Stimulated activated naive CD8-positive, alpha-beta T cell treated with anti-CD3 and anti-CD28 coated beads, Interleukin-15, Interleukin-2, amounts not matched to agents 100 U/mL and 50 U/mL, for 24 hours (primary cell): ENCODE measurements at places on chromosomes 16 and 17.

DNA sequence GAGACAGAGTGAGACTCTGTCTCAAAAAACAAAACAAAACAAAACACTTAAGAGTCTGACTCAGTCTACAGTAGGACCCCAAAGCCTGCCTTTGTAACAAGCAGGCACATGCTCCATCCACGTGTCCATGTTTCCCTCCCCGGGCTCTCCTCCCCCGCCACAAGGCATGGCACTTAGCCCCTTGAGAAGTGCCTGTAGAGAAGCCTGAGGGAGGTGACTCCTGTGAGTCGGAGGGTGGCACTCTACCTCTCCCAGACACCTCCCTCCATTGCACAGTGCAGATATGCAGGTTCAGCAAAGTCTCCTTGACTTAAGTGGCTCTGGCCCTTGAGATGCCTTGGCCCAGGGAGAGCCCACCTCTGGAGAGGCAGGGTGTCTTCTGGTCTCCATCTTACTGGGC lies 6.8 kb downstream of the FHOD1 start:
- DNase-seq: no peak

DNA sequence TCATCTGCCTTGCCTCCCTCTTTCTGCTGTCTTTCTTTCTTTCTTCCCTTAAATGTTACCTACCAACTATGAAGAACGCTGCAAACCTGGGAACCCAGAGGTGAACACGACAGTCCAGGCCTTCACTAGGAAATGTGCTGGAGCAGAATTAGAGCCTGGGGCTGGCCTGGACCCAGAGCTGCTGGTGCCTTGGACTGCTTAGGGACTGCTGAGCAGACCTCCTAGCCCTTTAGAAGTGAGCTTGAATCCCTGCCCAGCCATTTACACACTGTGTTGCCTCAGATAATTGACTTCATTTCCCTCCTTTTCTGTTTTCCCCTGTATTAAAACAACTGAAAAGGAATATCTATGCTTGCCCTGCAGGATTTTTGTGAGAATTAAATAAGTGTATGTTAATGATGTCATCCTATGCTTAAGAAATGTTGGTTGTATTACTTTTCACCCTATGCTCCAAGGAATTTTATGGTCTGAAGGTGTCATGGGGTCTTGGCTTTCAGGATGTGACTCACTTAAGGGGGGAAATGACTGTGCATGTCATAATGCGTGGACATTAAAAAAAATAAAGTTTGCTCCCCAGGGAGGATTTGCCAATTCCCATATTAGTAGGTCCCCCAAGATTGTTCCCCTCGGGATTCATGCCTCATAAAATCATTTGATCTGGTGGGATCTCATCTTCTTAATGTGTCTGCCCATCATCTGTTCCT lies 11.5 kb downstream of the CDH13 start:
- no peak for DNase-seq

GRCh38 chr16:85407-85782 lies 7.4 kb downstream of the MPG start:
- DNase-seq: no peak

DNA sequence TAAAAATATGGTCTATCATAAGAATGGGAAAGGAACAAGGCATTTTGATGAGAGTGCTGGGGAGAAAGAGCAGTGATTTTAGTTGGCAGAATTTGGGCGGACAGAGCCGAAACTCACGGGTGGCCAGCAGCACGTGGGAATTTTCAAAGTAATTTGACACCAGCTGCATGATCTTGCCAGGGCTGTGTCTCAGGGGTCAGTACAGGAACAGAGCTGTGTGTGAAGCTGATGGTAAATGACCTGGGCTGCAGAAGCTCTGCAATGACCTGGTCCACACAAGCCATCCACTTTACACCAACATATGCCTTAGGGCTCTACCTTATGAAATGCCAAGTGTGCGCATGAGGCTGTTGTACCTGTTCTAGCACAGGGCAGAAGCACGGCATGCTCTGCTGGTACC lies 112.0 kb downstream of the ZFHX3 start:
- DNase-seq: no peak

- DNase-seq: peak; percentile 83
These were observed at the start of gene KIFC3 for GRCh38 chr16:57802341-57803133. KIFC3 (minus strand) TSS chr16:57802491; CDS start chr16:57798243, 4,248 bp downstream.

- no peak for DNase-seq
These were observed 14.1 kb downstream of the PRMT7 start for GRCh38 chr16:68324780-68325357.

GRCh38 chr16:1639860-1640259 lies 27.7 kb downstream of the CRAMP1 start:
- DNase-seq: no peak

- no peak for DNase-seq
These were observed 4.8 kb downstream of the ZNF500 start for GRCh38 chr16:4762205-4762604.

DNA sequence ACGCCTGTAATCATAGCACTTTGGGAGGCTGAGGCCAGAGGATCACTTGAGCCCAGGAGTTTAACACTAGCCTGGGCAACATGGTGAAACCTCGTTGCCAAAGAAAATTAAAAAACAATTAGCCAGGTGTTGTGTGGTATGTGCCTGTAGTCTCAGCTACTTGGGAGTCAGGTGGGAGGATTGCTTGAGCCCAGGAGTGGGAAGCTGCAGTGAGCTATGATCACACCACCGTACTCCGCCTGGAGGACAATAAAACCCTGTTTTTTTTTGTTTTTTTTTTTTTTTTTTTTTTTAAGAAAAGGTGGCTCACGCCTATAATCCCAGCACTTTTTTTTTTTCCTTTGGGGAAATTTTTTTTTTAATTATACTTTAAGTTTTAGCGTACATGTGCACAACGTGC lies 26.1 kb downstream of the RAP1GAP2 start:
- DNase-seq: no peak

DNA sequence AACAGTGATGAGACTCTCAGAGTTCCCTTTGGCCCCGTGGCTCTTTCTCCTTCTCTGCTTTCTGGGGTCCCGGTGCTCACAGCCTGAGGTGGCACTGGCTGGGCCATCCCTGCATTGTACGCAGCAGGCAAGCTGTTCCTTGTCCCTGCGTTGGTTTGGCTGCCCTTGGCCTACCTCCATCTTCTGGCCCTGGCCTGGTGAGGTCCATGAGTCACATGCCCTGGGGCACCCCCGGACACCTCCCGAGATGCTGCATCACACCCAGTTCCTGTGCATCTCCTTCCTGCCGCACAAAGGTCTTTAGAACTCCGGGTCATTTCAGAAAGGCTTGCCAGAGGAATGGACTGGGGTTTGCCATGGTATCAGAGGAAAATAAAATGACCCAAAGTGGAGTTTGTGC lies 9.5 kb downstream of the SULT1A2 start:
- no peak for DNase-seq

- DNase-seq: no peak
These were observed 1.8 kb downstream of the CCL5 start for GRCh38 chr17:35878361-35878760.

DNA sequence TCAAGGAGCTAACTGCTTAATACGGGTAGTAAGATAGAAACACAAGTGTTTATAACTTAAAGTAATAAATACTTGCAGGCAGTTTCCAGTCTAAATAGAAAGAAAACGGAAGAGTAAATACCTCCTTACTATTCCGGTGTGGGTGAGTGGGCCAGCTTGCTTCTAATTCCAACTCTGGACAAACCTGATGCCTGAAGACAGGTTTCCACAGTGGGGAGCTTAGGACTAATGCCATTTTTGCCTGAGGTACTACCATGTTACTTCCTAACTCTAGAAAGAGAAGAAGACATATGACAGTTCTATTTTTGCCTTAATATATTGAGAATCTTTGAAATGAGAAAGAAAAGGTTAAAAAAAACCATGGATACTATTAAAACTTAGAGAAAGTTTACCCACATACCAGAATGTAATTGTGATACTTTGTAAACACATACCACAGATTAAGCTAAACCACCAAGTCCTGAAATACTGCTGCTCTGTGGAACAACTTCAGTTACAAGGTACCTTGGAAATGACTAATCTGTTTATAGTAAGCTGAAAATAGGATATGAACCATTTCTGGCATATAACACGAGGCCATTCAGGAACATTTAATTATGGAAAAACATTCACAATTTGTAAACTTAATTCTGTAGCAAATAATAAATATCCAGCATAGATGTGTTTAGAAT lies 70.2 kb downstream of the ZZEF1 start:
- DNase-seq: no peak

- no peak for DNase-seq
These were observed 6.7 kb downstream of the ABCA3 start for GRCh38 chr16:2333772-2334379.

DNA sequence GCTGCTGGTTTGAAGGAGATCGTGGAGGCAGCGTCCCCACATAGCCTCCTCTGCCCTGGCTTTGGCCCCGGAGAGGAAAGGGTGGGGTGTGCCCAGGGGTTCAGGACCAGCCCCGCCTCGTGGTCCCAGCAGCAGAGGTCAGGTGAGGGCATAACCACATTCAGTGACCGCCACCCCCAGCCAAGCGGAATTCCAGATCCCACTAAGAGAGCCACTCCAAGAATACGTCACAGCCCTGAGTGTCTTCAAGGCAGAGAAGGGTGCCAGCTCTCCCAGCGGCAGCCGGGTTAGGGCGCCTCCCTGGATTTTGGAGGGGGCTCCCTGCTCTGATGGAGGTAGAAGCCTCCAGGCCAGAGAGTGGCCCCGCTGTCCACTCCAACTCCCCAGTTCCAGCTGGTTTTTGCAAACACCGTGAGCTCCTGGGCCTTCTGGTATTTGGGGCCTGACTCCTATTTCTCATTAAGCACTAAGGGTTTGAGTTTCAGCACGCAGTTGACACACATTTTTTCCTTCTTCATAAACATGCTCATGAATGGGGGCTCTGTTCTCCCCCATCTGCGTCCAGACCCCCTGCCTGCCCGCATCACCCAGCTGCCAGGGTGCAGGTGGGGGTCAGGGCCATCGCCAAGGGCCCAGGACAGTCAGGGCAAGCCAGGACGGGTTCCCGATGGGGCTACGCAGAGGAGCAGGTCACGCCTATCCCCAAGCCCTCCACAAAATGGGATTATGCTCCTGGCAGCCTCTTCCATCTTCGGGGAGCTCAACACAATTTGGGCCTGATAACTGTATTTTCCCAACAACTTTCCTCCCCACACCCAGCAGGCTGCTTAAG lies 98.4 kb upstream of the PLCG2 start:
- no peak for DNase-seq

DNA sequence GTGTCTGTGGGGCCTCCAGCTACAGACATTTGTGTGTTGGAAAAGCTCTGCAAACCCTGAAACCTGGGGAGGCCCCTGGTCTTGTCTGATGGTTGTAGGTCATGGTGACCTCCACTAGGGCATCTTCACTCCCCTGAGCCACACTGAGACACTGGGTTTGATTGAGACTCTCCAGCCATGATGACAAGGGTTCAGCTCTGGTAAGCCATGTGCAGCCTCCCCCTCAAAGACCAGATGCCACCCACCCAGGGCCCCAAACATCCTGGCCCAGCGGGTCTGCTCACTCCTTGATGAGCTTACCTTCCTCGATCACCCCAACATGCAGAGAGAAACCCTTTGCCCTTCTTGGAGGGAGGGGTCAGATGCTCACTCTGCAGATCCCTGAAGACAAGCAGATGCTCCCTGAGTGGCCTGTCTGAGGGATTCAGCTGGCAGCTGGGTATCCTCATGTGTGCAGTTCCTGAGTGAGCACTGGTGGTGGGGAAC lies 101.6 kb downstream of the METRNL start:
- peak; percentile 2 for DNase-seq

DNA sequence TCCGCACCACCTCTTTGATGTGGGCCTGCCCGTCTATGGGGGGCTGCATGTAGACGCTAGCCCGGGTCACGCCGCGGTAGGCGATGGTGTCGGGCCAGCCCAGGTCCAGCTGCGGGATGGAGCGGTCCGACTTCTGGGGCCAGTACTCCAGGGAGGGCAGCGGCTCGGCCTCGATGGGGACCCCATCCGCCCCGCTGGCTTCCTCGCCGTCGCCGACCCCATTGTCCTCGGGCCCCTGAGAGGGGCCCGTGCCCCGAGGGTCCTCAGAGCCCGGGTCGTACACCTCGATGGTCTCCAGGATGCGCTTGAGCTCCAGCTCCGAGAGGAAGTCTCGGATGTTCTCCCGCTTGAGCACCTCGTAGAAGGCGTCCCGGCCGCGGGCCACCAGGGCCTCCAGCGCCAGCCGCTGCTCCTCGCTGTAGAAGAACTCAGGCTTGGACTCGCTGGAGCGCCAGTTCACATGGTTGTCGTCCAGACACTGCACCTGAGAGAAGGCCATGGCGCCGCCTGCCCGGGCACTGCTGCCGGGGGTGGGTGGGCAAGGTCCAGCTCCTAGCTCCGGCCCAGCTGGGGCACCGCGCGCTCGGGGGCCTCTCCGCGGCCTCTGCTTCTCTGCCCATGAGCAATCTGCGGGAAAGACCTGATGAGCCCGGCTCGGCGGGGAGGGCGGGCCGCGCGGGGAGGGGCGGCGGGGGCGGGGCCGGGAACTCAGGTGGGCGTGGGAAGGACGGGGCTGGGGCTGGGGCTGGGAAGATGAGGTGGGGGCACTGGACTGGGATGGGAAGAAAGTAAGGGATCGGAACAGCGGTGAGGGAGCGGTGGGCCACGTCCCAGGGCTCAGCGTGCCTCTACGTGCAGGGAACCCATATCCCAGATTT lies 782 bp downstream of the FAM83G start:
- DNase-seq: peak; percentile 66

DNA sequence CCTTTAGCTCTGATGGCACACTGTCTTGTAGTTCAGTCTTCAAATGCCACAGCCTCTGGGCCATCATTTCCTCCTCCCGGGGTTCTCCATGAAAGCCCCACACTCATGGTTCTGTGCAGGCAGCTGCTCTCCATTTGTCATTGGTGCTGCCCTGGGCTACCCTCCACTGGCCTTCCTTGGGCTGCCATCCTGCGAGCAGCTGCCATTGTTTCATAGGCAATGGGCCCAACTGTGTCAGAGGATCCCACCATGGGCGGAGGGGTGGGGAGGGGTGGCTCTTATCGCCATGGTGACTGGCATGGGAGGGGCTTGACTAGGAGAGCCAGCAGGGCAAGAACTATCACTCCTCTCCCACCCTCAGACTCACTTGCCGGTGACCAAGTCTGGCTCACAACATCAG lies 38.6 kb upstream of the BRD7 start:
- DNase-seq: no peak

- no peak for DNase-seq
These were observed 303.9 kb downstream of the C16orf95 start for GRCh38 chr16:87012954-87013938.
